GM20000 (cell line): ENCODE measurements at places on chromosomes 7 and 10.
A peak's percentile ranks its signal among the peaks of the same experiment; 100 is the strongest.

- DNase-seq = no peak
These were observed 27.9 kb downstream of the CDH23 start for GRCh38 chr10:71424496-71425194.

GRCh38 chr7:6606866-6607583 is 8.4 kb upstream of the ZNF853 start:
- DNase-seq = no peak

GRCh38 chr7:27073076-27073475 is 22.7 kb downstream of the HOXA1 start:
- no peak for DNase-seq

DNA sequence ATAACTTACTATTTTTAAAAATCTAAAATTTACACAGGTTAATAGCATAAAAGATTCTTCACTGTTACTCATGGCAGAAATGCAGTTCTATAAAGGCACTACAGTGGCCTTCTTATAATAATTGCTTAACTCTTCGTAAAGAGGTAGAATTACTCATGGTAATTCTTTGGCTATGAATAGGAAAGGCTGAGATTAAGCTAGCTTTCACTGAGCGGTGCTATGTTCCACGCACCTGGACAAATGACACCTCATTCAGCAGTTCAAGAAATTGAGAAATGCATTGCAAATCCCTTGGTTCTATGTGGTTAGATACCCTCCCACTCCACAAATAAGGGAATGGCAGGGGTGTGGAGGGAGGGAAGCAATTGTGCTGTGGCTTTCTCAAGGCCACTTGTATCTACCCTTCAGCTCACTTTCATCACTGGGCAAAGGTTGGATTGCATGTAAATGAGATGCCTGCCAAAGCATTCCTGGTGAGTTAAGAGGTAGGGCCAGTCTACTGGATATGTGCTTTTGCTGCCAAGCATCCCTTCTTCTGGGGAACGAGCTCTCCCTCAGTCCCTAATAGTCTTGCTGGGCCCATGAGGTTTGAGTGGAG is 210.9 kb downstream of the TEX36 start:
- DNase-seq = no peak

- no peak for DNase-seq
These were observed 79.5 kb downstream of the CUX1 start for GRCh38 chr7:101896941-101897340.

- DNase-seq = no peak
These were observed 158.2 kb downstream of the SPAG6 start for GRCh38 chr10:22503315-22504088.

DNA sequence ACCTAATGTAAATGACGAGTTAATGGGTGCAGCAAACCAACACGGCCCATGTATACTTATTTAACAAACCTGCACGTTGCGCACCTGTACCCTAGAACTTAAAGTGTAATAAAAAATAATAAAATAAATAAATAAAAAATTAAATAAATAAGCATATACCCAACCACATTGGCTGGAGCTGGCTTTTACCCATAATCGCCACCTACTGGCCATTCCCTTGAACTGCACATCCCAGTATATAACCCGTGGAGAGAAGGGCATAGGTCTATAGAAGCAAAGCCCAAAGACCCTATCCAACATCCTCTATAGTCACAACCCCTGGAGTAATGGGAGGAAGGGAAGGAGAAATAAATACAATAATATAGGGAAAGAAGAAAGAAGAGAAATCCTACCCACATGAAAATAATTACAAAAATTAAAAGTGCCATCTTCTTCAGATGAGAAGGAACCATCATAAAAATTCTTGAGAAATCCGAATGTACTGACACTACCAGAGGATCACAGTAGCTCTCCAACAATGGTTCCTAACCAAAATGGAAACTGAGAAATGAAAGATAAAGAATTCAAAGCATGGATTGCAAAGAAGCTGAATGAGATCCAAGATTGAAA is 65.6 kb downstream of the TWIST1 start:
- DNase-seq = peak; percentile 44

- no peak for DNase-seq
These were observed 268.6 kb downstream of the KLF6 start for GRCh38 chr10:3516234-3516922.

DNA sequence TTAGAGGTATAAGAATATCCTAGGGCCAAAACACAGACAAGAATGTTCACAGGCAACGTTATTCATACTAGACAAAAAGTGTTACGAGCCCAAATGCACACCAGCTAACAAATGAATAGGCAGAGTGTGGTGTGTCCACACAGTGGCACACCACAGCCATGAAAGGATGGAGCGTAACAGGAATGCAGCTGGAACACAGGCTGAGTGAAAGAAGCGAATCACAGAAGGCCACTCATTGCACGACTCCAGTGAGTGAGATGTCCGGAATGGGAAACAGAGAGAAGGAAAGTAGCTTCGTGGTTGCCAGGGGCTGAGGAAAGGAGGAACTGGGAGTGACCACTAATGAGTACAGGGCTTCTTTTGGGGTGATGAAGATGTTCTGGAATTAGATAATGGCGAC is 198.8 kb downstream of the TNS3 start:
- DNase-seq = no peak

DNA sequence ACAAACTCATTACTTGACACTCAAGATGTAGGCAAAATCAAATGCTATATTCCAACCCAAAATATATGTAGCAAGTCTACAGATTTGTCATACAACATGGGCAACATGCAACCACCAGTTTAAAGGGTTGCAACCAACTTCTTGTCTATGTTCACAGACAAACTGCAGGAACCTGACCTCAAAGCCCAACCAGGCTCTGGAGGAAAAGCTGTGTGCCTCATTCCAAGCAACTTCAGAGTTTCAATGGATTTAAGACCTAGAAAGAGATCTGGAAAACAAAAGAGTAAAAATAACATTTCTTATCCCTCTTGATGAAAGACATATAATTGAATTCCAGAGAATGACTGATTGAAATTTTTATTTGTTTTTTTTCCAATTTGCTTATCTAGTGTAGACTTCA is 300.5 kb upstream of the ETV1 start:
- no peak for DNase-seq

DNA sequence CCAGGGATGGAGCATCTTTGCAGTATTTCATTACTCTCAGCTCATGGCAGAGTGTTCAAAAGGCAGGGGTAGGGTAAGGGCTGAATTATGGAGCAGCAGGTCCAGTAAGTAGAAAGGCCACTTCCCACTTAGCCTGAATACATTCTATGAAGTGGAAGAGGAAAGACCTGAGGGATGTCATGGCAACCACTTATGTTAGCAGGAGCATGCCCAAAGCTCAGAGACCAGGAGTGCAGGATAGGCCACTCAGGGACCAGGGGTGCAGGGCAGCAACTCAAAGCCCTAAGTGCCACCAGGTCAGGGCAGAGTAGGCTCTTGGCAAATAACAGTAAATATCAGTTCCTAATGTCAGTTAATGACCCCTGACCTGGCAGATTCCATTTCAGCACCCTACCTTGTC is 3.6 kb downstream of the SRI start:
- no peak for DNase-seq

DNA sequence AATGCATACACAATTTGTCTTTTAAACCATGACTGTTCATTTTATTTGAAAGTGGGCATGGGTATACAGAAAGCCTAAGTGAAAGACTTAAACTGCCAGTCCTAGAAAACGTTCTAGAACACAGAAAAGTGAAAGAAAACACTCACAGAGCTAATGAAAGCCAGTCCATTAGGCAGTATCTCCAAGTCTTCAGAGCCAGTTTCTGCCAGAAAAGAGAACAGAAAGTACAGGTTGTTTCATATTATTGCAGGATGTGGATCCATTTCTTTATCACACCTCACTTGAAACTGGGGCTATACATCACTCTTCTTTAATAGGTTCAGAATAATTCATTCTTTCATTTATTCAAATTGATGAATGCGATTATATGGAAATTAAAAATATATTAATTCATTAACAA is 7.7 kb downstream of the PON1 start:
- DNase-seq = peak; percentile 33

GRCh38 chr10:113493195-113493594 is 59.7 kb upstream of the HABP2 start:
- no peak for DNase-seq

- no peak for DNase-seq
These were observed 78.8 kb downstream of the SGMS1 start for GRCh38 chr10:50544857-50545429.

DNA sequence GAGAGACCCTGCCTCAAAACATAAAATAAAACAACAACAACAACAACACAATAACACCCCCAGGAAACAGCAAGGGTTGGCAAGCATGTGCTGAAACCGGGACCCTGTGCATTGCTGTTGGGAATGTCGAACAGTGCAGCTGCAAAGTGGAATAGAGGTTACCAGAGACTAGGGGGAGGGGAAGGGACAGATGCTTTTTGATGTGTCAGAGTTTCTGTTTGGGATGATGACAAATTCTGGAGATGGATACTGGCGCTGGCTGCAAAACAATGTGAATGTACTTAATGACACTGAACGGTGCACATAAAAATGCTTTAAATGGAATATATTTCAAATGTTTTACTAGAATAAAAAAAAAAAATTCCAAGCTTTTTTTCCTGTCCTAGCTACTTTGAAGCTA is 241.8 kb downstream of the TEX36 start:
- DNase-seq = no peak

DNA sequence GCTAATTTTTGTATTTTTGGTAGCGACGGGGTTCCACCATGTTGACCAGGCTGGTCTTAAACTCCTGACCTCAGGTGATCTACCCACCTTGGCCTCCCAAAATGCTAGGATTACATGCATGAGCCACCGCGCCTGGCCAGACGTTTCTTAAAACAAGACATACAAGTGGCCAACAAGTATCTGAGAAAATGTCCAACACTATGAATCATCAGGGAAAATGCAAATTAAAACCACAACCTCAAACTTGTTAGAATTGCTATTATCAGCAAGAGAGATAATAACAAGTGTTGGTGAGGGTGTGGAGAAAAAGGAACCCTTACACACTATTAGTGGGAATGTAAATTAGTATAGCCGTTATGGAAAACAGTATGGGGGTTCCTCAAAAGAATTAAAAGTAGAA is 148.6 kb downstream of the SUGCT start:
- no peak for DNase-seq

DNA sequence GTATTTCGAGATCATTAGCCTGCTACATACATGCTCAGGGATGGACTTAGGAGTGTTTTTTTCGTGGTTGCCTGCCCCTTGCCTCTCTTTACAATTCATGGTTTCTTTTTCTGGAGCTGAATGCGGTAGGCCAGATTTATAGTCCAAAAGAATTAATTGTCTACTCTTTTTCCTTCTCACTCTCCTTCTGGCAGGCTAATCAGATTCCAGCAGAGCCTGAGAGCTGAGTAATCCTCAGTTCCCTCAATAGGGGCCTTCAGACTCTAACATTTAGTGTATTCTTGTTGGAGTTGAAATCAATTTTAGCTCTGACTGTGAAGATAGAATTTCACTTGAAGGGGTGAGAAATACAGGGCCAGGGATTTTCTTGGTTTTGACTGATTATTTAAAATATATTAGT is 16.4 kb downstream of the SORCS3 start:
- no peak for DNase-seq

DNA sequence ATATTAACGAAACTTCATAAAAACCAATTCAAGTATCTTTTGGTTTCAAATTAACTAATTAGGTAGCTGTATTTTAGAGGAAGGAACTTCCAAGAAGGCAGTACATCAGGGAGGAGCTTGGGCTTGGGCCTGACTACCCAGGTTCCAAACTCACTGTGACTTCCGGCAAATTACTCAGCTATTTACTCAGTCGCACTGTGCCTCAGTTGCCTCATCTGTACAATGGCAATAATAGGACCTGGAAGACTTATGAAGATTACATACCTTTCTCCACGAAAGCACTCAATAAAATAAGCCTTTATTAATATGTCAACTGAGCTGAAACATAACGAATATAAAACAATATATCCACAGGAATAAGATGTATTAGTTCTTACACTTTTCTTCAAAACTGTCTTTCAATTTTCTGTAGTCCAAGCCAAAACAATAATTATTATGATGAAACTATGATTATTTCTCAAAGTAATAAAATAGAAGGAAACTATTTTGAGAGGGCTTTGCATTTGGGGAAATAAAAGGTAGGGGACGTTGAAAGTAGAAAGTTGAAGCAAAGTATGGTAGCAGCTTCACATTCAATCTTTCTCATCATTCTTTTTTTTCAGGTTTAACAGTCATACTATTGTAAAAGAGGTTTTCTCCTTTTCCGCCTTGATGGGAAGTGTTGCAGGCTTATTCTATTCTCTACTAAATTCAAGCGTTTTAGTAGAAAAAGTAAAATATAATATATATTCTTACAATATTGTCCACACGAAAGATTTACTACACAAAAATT is 10.5 kb upstream of the EBLN1 start:
- no peak for DNase-seq
